ENCODE measurements at places on chromosomes 6 and 20.

- no peak for DNase-seq
These were observed 274.8 kb upstream of the RGS17 start for GRCh38 chr6:153405931-153406330.

GRCh38 chr6:39114388-39114703 lies 640 bp downstream of the SAYSD1 start:
- DNase-seq, result no peak

DNA sequence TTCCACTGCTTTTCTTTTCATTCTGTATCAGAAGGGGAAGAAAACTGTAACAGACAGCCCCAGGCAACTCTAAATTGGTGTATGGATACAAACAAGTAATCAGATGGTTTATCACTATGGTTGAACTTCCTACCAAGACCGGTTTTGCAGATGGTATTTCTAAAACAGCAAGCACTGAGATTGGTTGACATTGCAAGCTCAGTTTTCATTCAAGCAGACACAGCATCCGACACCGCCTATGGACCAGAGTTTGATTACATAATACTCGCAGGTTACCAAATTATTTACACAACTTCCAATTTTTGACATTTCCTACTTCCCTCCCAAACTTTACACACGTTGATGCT lies 209.9 kb downstream of the ALDH8A1 start:
- peak; percentile 5 for DNase-seq

- DNase-seq, result no peak
These were observed 4.0 kb downstream of the ZSWIM3 start for GRCh38 chr20:45861221-45862075.

GRCh38 chr6:90557006-90557405 lies 29.9 kb downstream of the MAP3K7 start:
- DNase-seq, result no peak

DNA sequence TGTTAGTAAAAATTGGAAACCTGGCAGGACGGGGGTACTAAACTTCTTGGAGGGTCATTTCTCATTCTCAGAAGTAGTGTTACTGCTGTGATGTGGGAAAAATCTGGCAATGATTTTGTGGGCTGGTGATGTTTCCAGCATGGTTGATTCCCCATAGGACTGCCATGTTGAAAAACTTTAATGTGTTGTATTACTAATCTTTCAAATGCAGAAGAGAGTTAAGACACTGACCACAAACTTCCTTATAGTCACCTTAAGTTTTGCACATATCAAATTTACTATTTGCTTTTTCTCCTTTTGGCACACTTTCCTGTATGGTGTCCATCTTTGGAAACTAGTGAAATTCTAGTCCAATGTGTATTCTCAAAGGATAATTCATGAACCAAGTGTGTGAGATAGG lies 236.2 kb upstream of the TAB2 start:
- peak; percentile 72 for DNase-seq

DNA sequence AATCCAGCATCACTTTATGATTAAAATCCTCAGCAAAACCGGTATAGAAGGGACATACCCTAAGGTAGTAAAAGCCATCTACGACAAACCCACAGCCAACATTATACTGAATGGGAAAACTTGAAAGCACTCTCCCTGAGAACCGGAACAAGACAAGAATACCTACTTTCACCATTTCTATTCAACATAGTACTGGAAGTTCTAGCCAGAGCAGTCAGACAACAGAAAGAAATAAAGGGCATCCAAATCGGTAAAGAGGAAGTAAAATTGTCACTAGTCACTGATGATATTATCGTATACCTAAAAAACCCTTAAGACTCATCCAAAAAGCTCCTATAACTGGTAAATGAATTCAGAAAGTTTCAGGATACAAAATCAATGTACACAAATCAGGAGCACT lies 33.3 kb downstream of the BLOC1S5 start:
- no peak for DNase-seq

- DNase-seq, result no peak
These were observed 13.0 kb downstream of the DCBLD1 start for GRCh38 chr6:117495425-117495824.
